ENCODE measurements at places on chromosomes 2 and 18. TPM values are rescaled to one million over a fixed set of nuclear protein-coding genes. Genes with fewer than 3 reads are reported as not detected.

GRCh38 chr2:120140866-120141265 is 82.3 kb downstream of the TMEM185B start:
- DNase-seq, result no peak

DNA sequence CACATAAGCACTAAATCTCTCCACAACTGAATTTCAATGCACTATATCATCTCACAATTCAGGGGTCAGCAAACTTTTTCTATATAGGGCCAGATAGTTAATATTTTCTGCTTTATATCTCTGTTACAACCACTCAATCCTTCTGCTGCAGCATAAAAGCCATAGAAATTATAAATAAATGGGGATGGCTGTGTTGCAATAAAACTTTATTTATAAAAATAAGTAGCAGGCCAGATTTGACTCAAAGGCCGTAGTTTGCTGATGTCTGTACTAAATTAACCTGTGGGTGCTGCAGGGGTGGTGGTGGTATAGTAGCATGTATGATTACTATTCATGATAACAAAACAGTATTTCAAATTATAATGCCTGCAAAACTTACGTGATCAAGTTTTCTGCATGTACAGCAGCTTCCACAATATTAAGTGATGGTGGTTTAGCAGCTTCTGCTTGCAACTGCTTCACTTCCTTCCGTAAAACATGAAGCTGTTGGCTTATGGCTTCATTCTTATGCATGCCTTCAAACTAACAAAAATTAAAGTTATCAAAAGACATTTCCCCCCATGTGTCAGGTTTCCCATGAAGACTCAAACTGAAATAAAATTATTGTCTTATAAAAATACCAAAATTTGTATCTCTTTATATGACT is 64.1 kb downstream of the SIGLEC15 start:
- DNase-seq, result no peak

- DNase-seq, result no peak
Observed at GRCh38 chr2:167049659-167050058, 161.4 kb downstream of the XIRP2 start.

FAM110C gene
- 3.7 TPM for total RNA-seq

TCF23 gene
- total RNA-seq, result not detected

DNA sequence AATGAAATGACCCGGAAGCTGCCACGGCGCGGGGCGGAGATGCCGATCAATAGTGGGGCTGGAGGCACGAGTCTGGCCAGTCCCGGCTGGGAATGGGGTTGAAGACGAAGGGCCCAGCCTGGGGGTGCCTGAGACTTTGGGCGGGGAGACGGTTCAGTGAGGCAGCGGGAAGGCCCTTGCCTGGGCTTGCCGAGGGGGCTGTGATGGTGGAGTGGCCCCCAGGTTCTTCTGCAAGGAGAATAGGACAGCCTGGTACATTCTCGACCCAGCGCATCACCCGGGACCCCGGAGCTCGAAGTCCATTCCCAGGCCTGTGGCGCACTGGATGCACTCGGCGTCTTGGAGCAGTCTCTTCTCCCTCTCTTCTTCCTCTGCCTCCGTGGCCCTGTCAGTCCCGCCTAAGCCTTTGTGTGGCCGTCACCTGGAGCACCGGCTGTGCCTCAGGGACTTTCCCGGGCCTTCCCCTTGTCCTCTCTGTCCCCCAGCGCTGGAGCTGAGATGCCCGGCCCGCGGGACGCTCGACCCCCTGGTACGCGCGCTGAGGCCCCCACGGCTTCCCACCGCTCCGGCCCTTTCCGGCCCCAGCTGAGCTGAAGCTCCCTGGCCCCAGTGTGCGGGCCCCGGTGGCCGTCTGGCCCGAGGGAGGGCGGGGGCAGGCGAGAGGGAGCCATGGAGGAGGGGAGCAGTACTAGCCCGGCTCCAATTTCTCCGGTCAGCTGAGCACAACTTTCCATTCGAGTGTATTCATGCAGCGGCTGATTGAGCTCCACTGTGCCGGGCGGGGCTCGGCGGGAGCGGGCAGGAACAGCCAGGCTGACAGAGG is 8.0 kb downstream of the SIX3 start:
- no peak for DNase-seq

- DNase-seq, result no peak
Observed at GRCh38 chr18:49878015-49878414, 64.7 kb upstream of the ACAA2 start.

- DNase-seq, result no peak
Observed at GRCh38 chr18:29383311-29384273, 1206.7 kb upstream of the CDH2 start.

- no peak for DNase-seq
Observed at GRCh38 chr2:11631462-11631861, 38.5 kb downstream of the NTSR2 start.

SCTR gene
- total RNA-seq, result not detected

- DNase-seq, result no peak
Observed at GRCh38 chr2:1676913-1677820, 67.1 kb downstream of the PXDN start.

- no peak for DNase-seq
Observed at GRCh38 chr18:48502906-48503305, 35.9 kb upstream of the CTIF start.

METTL4 gene
- 8.3 TPM for total RNA-seq

DNA sequence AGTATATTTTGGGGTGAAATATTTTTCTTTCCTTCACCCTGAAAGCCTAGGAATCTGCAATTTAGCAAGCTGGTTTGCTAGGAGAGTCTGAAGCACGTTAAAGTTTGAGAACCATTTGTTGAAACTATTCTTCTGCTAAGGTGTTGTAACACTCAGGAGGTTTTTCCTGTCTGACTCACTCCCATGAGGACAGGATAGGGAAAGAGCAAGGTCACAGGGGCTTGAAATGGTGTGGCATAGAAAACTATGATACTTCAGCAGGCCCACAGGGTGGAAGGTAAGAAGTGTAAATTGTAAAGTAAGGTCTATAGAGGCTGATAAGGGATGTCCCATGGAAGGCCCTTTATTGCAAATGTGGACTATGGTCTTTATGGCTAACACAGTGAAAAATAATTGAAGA is 177.7 kb upstream of the ZC3H15 start:
- DNase-seq, result no peak

DNA sequence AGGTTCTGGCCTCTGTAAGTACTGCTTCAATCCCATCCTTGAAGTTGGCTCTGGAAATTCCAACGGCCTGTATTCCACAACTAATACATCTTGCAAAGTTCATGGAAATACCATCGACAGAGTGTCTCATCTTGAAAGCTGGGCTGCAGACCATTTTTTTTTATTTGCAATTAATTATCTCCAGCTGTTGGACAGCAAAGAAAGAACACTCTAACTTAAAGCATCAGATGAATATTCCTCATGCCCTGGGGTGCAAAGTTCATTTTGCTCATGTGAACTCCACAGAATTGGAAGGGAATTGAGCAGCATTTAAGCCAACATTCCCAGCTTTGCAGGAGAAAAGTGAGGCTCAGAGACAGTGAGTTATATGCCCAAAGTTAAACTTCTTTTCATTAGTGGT is 96.5 kb upstream of the PIEZO2 start:
- DNase-seq, result no peak

GRCh38 chr18:7754258-7754657 is 187.1 kb downstream of the PTPRM start:
- no peak for DNase-seq

- DNase-seq, result no peak
Observed at GRCh38 chr18:70469916-70470315, 181.1 kb downstream of the SOCS6 start.

GRCh38 chr2:105406221-105406620 is 7.4 kb upstream of the FHL2 start:
- DNase-seq, result no peak

- no peak for DNase-seq
Observed at GRCh38 chr2:9297807-9298206, 91.2 kb downstream of the ASAP2 start.

GRCh38 chr2:188527141-188527540 is 235.5 kb downstream of the GULP1 start:
- DNase-seq, result no peak

KCNS3 gene
- 19.9 TPM for total RNA-seq

EPHA4 gene
- 25.9 TPM for total RNA-seq

DNA sequence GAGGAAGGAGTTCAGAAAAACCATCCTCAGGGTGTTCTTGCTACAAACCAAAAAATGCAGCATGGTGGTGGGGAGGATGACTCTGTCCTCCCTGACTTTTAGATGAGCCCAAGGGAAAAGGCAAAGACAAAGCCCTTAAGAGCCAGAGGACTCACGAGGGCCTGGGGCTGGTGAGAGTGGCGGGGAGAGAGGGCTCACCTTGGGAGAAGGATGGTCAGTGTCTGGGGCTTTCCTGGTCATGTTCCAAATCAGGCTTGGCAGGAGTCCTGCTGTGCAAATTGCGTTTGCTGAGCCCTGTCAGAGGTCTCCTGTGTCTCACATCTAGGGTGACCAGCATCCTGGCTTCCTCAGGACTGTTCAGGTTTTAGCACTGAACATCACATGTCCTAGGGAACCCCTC is 4.7 kb downstream of the UGT1A1 start:
- DNase-seq, result no peak

CRYGD gene
- total RNA-seq, result not detected

GRCh38 chr2:201343559-201343958 is 13.6 kb downstream of the FLACC1 start:
- DNase-seq, result no peak

CEP192 gene
- total RNA-seq, result 19.4 TPM

- no peak for DNase-seq
Observed at GRCh38 chr2:173077506-173078177, 2.0 kb downstream of the MAP3K20 start.

GRCh38 chr18:3867864-3868311 is 417.9 kb downstream of the TGIF1 start:
- DNase-seq, result no peak

GRCh38 chr2:192438239-192438638 is 243.5 kb upstream of the TMEFF2 start:
- no peak for DNase-seq

DNA sequence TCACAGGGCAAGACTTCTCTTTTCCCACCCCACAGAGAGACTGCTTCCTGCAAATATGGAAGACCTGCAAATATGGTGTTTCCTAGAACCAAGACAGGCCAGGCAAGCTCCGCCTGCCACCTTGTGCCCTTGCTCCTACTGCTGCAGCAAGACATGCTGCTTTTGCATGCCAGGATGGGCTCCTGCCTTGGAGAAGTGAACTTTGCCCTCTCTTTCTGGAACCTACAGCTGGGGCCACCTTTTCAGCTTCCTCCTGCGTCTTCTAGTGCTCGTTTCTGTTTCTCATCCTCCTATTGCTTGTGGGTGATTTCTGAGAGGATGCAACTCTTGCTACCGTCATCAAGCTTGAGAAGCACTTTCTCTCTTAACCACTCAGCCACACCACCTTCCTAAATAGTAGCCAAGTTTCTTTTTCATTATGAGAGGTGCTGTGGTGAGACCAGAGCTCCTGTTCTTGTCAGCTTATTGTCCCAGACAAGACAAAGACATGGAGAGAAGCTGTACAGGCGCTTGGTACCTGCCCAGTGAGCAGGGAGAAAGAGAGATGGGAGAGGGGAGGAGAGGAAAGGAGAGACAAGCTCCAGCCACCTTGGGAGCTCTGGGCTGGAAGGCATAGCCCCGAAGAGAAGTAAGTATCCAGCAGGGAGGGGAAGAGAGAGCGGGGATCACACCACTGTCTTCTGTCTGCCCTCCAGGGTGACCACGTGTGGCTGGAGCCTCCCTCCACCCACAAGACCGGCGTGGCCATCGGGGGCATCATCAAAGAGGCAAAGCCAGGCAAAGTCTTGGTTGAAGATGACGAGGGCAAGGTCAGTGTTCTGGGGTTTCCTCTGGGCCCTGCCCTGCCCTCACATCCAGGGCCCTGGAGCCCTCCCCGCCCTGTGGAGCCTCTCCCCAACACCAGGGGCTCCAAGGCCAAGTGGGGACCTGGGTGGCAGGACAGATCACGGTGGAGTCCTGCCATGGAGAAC is 28.3 kb downstream of the MYO7B start:
- DNase-seq, result no peak

DNA sequence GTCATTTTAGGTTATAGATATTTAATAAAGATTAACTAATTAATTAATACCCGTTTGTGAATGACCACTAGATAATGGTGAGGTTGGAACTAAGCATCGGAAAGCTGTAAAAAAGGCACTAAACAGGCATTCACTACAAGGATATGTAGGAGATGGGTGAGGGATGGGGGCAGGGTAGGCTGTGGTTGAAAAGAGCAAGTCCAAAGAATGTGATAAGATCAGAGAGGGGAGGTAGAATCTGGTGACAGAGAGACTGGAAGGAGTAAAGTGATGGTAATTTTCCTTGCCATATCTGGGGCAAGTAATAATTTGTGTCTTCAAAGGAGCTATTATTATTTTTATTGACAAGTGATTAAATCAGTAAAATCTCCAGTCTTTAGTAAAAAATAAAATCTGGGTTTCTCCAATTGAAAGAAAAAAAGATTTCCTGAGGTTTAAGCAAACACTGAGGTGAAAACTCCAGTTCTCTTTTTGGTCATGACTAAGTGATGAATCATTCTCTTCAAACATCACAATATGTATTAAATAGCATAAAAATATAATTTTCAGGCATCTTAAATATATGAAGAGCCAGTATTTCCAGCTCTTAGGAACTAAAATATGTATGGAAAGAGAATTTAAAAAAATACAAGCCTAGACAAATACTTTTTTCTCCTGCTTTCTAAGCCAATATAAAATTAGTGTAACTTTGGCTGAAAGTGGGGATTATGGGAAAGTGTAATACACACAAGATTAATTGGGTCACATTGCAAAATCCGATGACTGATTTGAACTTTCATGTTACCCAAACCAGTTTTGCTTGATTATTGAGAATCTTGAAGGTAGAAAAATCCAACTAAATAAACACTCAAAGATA is 259.1 kb upstream of the RBMS1 start:
- DNase-seq, result no peak

- DNase-seq, result no peak
Observed at GRCh38 chr2:24827321-24828237, 34.4 kb downstream of the CENPO start.

DNA sequence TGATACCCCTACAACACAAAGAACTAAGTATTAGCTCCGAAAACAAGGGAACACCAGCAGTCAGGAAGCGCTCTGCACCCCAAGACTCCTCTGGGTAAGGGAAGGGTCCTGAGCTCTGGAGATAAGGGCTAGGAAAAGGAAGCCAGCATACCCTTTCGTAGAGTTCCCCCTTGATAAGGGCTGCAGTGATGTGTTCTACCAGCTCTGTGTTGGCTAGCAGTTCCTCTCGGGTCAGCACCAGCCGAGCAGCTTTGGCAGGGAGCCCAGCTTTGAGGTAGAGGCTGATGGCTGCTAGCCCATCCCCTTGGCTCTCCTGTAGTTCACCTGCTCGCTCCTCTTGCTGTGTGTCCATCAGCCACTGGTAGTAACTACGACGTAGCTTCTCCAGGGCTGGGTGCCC is 18.9 kb downstream of the KRTCAP3 start:
- no peak for DNase-seq

DNA sequence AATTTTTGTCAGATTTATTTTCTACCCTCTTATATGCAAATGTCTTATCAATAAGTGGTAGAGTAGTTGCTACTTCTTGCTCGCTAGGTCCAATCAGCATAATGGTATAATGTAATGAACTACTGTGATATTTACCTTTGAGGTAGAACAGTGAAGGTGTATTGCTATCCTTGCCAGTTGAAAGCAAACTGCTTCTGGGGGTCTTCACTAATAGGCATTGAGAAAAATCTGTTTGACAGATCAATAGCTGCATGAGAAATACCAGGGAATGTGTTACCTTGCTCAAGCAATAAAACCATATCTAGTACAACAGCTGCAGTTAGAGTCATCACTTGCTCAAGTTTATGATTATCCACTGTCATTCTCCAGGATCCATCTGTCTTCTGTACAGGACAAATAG is 50.1 kb upstream of the EFEMP1 start:
- DNase-seq, result no peak

GRCh38 chr2:109513749-109514588 is 99.8 kb downstream of the SEPTIN10 start:
- no peak for DNase-seq

GRCh38 chr2:25692737-25693445 is 19.5 kb upstream of the DTNB start:
- no peak for DNase-seq

Data from esophagus muscularis mucosa (tissue), 4 donors.